Fibroblast of the aortic adventitia (primary cell): ENCODE measurements at places on chromosomes 12 and 14. TPM values are rescaled to one million over a fixed set of nuclear protein-coding genes. Genes with fewer than 3 reads are reported as not detected.

DNA sequence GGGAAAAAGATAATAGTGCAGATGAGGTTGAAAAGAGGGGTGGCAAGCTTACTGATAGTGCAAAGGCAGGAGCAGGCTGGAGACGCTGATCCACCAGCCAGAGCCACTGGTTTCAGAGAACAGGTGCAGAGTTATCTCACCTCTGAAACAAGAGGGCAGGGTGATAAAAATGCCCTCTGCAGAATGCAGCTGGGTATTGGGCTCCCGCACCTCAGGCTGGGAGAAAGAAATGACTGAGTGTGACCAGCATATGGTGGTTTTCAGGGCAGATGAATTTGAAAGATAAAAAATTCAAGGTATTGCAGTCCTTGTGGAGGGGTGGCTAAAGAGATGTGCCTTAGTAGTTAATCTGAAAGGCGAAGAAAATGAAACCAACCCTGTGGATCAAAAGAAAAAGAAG is 2.9 kb upstream of the TMEM30B start:
- no peak for DNase-seq

DNA sequence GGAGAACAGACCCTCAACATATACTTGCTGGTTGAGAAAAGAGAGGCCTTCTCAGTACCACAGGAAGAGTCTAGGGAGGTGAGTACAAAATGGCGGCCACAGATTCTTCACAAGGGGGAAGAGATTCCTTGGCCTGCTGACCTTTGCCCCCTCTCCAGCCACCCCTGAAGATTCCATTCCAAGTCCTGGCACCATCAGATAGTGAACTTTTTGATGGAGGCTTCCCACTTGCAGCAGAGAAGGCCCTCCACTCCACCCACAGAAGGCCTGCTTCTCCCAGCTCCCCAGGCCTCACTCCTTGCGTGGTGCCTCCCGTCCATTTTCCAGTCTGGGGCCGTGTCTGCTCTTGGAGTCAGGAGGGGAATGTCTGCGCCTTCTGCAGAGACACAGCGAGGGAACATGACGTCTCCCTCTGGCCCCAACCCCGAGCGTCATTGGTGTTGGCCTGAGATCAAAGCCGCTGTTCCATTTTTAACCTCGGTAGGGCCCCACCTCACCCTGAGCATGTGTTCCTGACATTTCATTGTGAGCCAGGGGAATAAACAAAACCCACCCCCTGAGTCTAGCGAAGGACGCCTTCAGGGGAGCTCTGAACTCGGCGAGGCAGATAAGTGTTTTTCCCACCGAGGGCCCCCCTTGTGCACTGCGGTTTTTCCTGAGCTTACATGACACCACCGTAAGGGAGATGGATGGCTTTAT is 268.7 kb upstream of the TBX3 start:
- DNase-seq: no peak

DNA sequence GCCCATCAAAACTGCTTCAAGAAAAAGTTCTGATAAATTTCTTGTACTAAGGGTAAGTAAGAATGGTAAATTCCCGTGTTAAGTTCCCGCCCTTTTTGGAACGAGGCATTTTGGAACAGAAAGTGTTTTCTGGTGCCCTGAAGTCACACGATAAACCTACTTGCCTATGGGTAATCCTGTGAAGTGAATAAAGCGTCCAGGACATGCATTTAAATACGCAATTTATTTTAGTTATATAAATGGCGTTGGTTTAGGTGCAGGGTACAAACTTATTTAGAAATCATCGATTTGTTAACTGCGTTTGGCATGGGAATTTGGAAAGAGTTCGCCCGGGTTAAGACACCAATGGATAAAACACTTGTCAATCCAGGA is 715 bp upstream of the RAP1B start:
- peak; percentile 72 for DNase-seq

GRCh38 chr14:21056520-21057163 is 980 bp upstream of the RNASE8 start:
- DNase-seq: no peak

DNA sequence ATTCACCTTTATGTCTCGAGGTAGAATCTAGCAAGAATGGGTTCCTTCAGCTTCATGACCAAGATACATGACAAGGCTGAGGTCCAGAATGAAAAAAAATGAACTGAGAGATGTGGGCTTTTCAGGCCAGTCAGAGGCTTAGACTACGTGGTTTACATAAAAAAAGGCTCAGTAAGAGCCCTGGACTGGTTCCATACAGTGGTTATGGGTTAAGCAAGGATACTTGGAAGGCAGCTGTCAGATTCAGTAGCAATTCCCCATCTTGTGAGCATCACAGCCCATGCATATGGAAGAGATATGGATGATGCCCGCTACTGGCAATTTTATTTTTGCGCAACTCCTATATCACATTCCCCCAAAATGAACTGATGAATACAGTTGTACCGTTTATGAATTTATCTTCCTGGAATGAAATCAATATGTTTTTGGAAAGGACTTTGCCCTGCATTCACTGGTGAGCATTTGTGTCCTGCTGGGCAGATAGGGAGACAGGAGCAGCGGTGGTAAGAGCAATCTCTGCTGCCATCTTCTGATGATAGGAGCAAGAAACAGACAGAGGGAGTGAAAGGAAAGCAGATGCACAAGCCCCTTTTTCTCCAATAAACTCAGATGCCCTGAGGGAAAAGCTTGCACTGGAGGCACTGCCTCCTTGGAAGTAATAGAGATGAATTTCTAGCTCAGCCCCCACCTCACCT is 280.4 kb downstream of the GALC start:
- DNase-seq: peak; percentile 14

GRCh38 chr12:64931321-64931720 is 106.9 kb downstream of the TBC1D30 start:
- no peak for DNase-seq

DNA sequence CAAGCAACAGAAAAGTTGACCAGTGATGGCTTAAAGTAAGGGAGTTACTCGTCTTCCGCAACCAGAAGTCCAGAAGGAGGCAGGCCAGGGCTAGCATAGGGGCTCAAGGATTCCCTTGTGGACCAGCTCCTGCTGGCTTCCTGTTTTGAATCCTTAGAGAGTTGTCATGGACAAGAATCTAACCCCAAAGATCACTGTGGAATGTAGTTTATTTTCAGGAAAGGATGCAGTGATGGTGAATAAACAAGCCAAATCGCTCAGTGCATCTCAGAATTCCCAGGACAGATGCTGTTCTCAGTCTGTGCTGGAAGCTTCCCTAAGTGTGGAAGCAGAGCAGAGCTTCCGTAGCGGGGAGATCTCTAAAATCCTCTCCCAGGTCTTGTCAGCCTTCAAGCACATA is 311.3 kb downstream of the C12orf75 start:
- no peak for DNase-seq

- DNase-seq: no peak
Observed at GRCh38 chr12:93404961-93405849, 27.5 kb downstream of the NUDT4 start.

DNA sequence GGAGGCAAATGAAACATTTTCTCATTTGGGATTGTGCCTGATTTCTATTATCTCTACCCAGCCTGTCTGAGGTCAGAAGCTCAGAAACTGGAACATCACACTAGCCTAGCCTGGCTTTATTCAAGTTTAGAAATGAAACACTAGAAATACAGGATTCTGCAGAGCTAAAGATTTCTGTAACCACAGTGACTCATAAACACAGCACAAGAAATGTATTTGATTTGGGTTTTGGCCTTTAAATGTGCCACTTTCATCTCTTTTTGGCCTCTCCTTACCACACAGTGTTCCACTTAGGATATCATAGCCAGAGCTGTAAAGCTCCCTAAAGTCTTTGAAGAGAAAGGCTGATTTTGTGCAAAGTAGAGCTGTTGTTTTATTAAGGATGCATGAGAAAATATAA is 307.5 kb downstream of the EMP1 start:
- peak; percentile 22 for DNase-seq

- DNase-seq: no peak
Observed at GRCh38 chr12:64840949-64841717, 16.7 kb downstream of the TBC1D30 start.

- DNase-seq: no peak
Observed at GRCh38 chr12:107826276-107826675, 51.8 kb downstream of the ASCL4 start.

DNA sequence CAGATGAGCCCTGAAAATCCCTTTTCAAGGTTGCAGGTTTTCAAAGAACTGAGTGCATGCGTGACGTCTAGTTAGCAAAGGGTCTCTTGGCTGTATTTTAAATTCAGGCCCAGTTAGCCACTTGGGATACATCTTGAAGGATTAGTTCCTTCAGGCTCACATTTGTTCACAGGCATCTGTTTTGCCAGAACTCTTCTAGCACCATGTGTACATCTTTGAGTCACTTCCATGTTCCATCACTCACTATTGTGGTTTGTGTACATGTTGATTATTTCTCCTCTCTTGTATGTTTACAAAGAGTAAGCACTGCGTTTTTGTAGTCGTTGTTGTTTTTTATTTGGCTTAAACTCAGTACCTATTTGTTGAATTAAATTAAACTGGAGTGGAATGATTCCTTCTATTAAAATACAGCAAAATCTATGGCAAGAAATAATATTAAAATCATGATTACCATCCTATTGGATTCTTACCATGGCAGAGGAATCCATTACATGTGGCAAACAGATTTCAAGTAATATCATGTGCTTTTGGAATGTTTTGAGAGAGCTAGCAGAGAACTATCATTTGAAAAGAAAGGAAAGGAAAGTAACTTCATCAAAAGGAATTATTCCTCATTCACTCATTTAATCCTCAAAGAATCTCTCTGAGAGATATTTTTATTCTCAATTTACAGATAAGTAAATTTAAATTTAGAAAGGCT is 438.9 kb upstream of the FAR2 start:
- DNase-seq: no peak

DNA sequence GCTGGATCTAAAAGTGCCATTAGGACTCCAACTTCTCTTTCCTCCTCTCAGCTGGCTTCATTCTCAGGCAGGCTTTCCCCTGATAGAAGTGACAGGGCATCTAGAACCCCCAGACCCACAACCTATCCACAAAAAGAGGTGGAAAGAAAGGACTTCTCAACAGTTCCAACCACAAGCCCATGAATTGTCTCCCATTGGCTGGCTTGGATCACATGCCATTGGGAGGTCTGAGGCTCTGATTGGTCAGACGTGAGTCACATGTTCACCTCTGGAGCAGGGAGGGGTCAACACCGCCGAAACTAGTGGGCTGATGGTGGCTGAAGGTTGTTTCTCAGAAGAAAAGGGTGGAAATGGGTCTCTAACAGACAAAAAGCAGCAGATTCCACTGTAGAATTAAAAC is 47.2 kb downstream of the DRAM1 start:
- peak; percentile 29 for DNase-seq

- no peak for DNase-seq
Observed at GRCh38 chr12:127339065-127339464, 927.9 kb upstream of the TMEM132C start.

DNA sequence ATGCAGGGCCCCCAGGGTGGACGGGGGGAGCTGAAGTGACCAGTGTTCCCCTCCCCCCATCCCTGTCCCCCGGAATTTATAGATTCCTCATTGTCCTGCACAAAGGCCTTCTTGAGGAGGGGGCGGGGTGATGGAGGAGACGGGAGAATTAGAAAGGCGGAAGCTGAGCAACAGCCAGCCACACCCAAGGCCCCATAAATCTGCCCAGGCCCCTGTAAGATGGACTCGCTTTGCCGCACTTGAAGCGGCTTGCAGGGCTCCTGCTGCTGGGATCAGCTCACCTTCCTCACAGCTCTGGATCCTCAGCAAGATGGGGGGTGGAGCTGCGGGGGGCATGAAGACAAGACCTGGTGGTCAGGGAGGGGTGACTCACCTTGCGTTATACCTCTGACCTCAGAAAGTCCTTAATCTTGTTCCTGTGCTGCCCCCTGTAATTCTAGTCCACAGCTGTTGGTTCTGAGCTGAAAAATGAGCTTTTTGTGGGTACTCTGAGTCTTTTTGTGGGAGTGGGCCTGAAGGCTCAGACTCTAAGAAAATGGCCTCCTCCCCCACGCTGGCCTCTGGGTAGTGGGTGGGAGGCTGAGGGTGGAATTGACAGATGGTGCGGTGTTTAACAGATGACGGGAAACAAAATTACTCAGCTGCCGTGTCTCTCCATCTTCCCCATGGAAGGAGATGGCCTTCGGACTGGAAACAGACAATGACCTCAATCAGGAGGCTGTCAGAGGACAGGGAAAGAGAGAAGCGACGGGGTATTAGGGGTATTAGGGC is 15.8 kb upstream of the ANKRD33 start:
- DNase-seq: no peak

DNA sequence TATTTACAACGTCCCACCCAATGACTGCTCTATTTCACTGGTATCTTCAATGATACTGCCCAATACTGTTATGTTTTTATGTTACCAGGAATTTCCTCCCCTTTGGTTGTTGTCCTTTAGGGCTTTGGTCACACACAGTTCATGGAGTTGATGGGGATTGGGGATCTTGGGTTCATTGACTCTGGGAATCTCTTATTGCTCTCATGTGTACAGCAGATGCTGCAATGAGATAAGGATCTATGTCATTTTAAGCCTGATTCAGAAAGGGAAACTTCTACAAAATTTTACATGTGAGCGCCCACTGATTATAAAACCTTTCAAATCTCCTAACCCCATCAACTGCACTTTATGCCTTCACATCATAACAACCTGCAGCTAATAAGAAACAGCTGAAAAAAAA is 67.2 kb downstream of the FAR2 start:
- no peak for DNase-seq

The SLCO1B1 gene
- total RNA-seq: not detected in 2 replicates

The NTN4 gene
- total RNA-seq: 8.7 and 71.8 TPM in 2 replicates

The KRT82 gene
- total RNA-seq: not detected in 2 replicates

The SLC17A8 gene
- not detected in 2 replicates for total RNA-seq

The MTERF2 gene
- total RNA-seq: 5.2 and 7.4 TPM in 2 replicates

The IL25 gene
- total RNA-seq: not detected in 2 replicates

The HOXC12 gene
- not detected in 2 replicates for total RNA-seq
